ENCODE measurements at places on chromosomes 11 and 22.

GRCh38 chr22:42803389-42803788, 53.7 kb downstream of the ARFGAP3 start:
- DNase-seq = peak; percentile 34

DNA sequence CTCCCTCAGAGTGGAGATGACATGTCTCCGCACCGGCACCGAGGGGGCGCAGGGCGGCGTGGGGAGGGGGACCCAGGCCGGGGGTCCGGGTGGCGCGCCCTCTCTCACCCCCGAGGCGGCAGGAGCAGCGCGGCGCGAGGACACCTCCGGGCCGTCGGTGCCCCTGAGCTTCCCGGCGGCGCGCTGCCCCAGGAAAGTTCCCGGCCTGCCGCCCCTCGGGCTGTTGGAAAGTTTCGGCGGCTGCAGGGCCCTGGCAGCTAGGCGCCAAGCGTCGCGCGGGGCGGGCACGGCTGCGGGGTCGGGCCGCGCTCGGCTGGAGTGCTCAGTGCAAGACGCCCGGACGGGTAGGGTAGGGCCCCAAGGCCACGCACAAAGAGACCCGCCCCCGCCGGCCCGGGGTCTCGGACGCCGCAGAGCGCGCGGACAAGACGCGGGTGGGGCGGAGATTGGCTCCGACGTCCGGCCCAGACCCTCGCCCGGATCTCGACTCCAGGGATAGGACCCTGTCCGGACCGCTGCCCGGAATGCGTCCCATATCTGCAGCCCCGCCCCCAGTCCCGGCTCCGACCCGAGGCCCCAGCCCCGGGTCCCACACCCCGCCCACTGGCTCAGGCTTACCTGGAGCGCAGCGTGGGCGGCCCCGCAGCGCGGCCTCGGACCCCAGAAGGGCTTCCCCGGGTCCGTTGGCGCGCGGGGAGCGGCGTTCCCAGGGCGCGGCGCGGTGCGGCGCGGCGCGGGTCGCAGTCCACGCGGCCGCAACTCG, 471 bp downstream of the ARVCF start:
- DNase-seq = no peak

GRCh38 chr11:9601876-9602199, 28.4 kb downstream of the WEE1 start:
- DNase-seq = no peak

DNA sequence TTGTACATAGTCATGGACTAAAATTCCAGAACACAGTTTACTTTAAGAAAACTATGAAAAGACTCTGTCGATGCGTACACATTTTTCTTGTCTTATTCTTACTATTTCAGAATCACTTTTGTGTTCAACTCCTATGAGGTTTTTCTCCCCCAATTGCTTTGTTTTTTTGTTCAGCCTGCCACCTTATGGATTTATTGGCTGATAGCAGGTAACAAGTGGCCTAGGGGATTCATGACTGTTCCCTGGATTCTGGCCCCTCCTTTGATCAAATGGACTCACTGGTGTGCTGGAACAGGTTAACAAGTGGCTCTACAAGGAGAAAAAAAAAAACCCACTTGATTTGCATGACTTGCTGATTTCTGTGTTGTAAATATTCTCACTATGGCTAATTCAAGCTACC, 10.6 kb downstream of the MMP20 start:
- DNase-seq = no peak

DNA sequence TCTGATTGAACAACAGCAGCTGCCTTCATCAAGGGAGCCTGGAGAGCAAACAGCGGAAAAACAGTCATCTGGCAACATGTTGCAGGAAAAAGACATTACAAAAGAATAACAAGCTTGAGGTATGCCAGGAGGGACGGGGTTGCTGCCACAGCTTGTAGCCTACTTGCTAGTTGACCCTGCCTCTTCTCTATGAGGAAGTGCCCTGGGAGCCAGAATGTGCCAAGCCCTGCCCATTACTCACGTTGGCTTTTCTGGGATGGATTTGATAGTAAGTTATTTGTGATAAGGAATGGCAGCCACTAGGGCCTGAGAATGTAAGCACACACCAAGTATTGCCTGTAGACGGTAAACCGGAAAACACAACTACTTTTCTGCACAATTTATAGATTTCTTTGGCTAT, 113.5 kb upstream of the KIRREL3 start:
- DNase-seq = no peak

DNA sequence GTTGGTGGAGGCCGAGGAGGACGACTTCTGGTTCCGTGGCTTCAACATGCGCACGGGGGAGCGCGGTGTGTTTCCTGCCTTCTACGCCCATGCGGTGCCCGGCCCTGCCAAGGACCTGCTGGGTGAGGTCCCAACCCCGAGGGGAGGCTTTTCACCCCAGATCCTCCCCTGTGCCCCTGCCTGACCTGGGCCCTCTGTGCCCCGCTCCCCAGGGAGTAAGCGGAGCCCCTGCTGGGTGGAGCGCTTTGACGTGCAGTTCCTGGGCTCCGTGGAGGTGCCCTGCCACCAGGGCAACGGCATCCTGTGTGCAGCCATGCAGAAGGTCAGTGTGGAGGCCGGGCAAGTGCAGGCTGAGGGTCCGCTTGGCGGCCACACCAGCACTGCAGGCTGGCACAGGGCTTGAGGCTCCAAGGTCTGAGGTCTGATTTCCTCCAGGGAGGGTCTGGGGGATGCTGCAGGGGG, 5.1 kb downstream of the MAPK8IP2 start:
- no peak for DNase-seq

- DNase-seq = no peak
Measured at GRCh38 chr11:25396847-25397246, 900.0 kb downstream of the LUZP2 start.

Data from NCI-H1694 treated with DMSO at 0.1 percent for 48 hours (cell line).